ENCODE measurements at places on chromosomes 2 and 18. TPM values are rescaled to one million over a fixed set of nuclear protein-coding genes. Genes with fewer than 3 reads are reported as not detected.

PRKRA gene
- 33.4 TPM for polyA plus RNA-seq

DNA sequence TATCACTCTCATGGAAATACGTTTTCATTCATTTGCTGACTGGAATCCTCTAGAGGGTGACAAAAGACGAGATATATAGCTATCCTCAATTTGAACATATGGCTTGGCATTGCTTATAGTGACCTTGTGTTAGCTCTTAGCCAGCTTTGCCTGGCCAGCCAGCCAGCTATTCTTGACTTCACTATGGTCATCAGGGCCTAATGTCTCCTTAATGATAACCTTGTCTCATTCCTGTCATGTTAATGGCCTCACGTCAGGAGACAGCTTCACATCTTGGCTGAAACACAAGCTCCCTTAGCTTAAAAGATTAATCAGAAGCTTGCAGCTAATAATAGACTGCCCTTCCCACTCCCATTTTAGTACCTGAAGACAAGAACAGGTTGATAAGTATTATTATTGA lies 1517.5 kb upstream of the PIK3C3 start:
- DNase-seq, result no peak

ATG4B gene
- not detected for polyA plus RNA-seq

DNA sequence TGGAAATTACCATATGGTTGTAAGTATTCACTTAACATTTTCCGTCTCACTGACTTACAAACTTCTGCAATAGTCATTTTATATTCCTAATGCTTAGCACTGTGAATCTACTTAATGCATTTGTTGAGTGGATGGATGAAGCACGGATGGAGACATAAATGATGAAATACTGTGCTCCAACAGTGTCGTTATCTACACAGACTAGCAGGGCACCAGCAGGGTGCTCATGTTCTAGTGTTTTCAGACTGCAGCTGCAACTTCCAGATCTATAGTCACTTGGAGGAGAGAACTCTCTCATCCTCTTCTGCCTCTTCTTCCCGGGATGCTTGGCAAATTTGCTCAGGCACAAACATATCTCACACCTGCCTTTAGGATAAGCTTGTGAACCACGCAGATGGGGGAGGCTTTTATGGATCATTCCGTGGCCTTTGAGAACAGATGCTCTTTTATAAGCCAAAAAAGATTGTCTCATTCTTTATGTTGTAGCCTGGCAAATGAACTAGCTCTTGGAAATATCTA lies 797.7 kb downstream of the MBD2 start:
- DNase-seq, result no peak

PKP4 gene
- polyA plus RNA-seq, result 29.0 TPM

GRCh38 chr2:58727981-58728656 lies 487.0 kb upstream of the FANCL start:
- no peak for DNase-seq
